NCI-H526 (cell line): ENCODE measurements at places on chromosomes 7 and 10.

GRCh38 chr7:143256932-143257331, 6.3 kb upstream of the GSTK1 start:
- DNase-seq: no peak

GRCh38 chr10:33421789-33422462, 87.5 kb upstream of the NRP1 start:
- DNase-seq: no peak

DNA sequence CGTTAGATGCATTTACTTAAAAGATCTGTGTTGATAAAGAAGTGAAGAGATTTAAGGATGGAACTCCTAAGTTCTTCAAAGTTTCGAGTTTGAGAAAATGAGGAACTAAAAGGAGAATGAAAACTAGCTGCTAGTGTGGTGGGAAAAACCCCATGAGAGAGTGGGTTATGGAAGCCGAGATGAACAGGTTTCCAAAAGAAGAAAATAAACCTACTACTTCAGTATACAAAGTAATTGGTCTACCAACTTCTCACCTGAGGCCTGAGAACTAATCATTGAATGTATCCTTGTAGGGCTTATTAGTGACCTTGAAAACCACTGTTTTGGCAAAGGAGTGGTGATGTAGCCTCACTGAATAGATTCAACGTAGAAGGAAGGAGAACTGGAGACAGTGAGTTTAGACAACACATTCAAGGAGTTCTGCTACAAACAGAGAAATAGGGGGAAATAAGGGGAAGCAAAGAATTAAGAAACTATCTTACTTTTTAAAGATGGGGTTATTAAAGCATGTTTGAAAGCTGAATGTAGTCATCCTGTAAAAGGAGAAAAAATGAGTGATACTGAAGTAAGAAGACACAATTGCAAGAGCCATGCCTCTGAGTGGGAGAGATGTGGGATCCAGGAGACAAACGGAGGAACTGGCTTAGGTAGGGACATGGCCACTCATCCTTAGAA, 50.8 kb downstream of the CH25H start:
- no peak for DNase-seq

GRCh38 chr10:8316284-8316683, 261.8 kb downstream of the GATA3 start:
- DNase-seq: no peak

DNA sequence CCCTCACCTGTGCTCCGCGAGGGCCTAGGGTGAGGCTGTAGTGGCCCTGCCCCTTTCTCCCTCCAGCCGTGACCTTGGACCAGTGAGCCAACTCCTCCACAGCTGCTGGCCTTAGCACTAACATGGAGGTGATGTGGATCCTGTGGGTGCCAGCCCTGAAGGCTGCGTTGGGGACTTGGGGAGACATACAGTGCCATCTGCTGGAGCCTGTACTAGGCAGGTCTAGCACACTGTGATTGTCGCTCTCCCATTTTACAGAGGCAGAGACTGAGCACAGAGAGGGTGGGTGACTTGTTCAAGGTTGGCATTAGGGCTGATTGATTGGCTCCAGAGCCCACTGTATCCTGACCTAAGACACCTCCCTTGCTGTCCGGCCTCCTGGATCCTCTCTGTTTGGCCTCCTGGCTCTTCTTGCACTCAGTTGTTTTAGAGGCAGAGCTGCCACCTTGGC, 37.6 kb downstream of the PRF1 start:
- no peak for DNase-seq

DNA sequence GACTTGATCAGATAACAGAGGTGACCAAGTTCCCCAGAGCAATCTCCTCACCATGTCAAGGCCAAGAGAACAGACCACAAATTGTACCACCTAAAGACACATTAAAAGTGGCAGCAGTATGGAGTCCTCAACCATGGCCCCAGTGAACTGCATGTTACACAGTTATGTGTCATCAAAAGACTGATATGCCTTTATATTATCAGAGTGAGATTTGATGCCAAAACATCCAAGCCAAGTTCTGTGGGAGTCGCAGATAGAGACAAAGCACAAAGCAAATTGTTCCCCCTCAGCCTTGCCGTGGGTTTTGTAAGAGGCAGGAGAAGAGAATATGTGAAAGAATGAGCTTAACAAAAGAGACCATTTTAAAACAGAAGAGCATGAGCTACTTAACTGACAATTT, 39.2 kb upstream of the TES start:
- DNase-seq: no peak

DNA sequence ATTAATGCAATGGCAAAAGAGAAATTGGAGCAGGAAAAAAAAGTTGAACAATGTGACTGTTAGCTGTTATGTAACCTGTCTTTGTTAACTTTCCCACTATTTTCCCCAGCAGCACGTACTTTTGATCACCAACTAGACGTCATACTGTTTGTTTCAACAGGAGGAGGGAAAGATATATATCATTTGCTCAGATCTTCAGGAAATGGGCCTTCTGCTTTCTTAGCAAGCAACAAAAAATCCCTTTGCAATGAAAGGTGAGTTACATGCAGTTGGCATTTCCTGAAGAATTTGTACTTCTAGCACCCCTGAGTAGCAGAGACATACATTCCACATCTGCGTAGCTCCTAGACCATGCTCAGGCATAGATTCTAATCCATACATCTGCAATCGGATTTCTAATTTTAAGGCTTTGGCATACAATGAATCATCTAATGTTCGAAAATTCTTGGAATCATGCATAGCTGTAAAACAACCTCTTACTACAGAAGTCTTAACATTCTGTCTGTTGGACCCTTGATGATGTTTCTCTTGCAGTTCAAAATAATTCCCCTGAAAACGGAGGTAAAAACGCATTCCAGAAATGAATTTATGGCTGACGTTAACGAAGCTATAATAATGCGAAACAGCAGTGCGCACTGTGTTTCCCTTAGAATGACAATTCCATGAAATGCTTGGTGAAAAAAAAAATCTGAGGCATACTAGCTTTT, 286.9 kb upstream of the MGMT start:
- no peak for DNase-seq

DNA sequence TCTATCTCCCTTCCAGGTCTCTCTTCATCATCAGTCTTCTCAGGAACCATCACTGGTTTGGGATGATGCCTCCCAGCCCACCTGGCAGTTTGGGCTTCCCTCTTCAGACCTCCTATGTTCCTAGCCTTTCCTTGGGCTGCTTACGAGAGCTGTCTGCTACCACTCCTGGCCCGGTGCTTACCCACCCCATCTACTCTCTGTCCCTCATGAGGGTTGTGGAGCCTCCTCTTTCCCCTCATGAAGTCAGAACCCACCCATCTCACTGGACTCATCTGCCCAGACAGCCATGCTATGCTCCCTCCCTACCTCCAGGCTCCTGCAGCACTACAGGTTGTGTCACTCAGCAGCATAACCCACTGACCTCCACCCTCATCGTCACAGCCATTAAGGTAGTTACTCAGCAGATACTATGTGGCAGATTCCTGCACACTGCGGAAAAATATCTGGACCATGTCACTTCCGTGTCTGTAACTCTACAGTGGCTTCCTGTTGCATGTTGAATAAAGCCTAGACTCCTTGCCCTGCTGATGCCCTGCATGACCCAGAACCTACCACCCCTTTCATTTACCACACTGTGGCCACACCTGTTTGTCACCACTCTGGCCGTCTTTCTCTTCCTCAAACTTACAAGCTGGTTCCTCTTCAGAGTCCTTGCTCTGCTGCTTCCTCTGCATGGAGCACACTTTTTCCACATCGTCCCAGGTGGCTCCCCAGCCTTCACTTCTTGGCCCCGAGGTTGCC, 2.0 kb downstream of the DBNL start:
- DNase-seq: no peak

DNA sequence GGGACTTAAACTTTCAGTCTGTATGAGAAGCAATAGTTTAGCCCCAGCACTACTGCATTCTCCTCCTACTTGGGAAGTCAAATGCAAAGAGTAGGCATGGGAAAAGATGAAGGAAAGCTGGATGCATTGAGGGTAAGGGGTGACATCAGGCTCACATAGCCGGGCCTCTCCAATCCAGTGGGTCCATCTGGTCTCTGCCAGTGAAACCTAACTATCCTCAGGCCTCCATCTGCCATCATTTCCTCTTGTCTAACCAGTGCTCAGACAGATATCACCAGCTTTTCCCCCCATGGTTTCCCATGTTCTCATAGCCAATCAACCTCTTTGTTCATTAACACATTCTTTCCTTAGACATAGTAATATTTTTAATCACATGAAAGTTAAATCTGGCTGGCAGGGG, 118.3 kb downstream of the DGKI start:
- DNase-seq: no peak

- no peak for DNase-seq
Measured at GRCh38 chr7:85215098-85215497, 28.2 kb upstream of the SEMA3D start.

- no peak for DNase-seq
Measured at GRCh38 chr7:106668861-106669524, 8.0 kb upstream of the CCDC71L start.
